ENCODE measurements at places on chromosomes 4 and X.
A peak's percentile ranks its signal among the peaks of the same experiment; 100 is the strongest.

DNA sequence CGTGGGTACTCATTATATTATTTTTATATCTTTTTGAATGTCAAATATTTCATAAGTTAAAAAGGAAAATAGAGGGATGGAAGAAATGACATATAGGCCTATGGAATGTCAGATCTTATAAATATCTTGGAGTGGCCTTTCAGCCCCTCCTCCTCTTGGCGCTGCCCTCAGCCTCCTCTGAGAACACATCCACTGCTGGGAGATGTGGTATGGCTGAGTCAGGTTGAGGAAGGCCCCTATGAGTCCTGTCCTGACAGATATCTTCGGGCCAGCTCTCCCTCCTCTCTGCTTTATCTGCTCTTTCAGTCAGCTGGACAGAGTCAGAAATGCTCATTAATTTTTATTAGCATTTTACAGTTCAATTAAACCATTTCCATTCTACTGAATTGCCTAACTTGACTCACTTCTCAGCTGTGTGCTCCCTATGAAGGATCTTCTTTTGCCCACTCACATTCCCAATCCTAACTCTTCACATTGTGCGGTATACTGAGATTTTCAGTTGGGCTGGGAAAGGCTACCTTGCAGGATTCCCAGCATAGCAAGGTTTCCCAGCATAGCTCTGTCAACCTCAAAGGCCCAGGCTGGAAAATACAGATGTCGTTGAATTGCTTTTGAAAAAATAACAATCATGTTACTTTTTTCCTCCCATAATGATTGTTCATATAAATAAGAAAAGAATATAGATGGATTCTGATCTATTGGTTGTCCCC is 128.0 kb downstream of the ARHGEF9 start:
- DNase-seq, result no peak

GRCh38 chrX:38970074-38970473 is 168.8 kb downstream of the MID1IP1 start:
- no peak for DNase-seq

DNA sequence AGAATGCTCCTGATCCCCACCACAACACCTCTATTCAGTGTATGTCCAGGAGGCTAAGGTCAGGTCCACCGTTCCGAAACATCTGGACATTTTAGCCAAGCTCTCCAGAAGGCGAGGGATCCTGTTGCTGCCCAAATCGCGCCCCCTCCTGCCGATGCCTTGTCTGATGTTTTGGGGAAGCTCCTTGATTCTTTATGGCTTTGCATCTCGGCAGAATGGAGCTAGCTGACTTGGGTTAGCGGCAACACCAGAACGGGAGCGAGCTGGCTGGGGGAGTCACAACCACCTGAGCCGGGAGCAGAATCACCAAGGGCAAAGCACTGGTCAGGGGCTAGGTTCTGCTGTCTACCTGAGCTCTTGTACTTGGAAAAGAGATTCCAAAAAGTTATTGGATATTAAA is 6.6 kb upstream of the POU3F4 start:
- no peak for DNase-seq

DNA sequence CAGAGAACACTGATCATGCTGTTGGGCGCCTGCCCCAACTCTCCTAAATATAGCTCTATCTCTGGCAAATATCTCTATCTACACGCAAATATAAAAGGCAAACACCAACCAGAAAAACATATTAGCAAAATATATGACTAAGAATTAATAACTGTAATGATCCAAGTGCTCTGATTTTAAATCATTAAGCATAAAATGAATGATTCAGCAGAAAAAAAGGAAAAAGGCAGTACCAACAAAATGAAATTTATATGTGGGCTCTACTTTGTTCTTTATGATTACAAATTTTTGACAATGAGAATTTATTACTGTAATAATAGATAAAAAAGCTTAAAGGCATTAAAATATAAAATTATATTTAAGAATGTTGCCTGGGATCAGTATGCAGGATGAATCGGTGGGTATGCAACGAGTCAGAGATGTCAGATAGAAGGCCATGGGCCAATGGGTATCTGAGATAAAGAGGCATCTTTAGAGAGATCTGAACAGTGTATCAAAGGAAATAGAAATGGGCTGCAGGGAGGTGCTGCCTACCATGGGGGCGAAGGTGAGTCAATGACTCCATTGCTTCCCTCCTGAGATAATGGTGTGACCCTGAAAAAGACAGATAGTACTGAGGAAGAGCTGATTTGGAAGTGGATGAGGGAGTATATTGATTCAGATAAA is 234.8 kb downstream of the SCFD2 start:
- DNase-seq, result no peak

DNA sequence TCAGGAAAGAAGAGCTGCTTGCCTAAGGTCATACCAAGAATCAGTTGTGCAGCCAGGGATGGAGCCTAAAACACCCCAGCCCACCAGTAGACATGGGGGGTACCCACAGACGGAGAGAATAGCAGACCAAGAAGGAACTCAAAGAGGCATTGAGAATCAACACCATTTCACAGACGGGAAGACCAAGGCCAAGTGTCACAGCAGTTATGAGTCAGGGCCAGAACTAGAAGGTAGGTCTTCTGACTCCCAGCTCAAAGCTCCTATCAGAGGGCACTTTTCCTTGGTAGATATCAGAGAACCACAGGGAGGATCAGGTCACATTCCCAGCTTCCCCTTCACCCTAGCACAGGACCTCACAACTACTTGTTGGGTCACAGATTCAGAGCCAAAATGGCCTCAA is 14.5 kb downstream of the OTUD5 start:
- DNase-seq, result no peak

DNA sequence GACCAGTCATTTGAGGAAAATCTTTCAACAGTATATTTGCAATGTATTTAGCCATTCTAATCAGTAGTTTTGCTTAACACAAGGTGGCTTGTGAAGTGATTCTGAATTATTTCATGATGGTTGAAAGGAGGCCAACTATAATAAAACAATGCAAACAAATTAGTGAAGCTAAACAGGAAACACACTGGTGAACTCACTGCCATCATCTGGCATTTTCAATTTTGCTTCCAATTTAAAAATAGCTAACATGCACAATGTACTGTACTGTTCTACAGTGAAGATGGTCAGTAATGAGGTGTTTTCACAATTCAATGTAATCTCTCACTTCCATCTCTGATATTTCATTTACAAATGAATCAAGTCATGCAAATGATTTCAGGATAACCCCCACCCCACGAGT is 31.1 kb downstream of the PGRMC2 start:
- DNase-seq, result no peak

DNA sequence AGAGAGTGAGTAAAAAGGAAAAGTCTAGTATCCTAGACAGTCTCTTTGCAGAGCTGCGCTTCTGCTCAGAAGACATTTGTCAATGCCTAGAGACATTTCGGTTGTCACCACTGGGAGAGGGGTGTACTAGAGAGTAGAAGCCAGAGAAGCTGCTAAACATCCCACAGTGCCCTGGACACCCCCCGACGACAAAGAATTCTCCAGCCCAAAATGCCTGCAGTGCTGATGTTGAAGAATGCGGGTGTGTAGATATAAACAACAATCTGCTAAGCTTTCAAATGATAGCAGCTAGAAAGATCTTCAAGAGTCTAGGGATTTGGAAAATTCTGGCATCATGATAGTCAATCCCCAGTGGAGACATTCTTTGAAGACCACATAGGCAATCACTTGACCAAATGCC is 90.1 kb downstream of the PALLD start:
- no peak for DNase-seq

- peak; percentile 36 for DNase-seq
Observed at GRCh38 chr4:26197018-26197779, 123.6 kb upstream of the RBPJ start.

DNA sequence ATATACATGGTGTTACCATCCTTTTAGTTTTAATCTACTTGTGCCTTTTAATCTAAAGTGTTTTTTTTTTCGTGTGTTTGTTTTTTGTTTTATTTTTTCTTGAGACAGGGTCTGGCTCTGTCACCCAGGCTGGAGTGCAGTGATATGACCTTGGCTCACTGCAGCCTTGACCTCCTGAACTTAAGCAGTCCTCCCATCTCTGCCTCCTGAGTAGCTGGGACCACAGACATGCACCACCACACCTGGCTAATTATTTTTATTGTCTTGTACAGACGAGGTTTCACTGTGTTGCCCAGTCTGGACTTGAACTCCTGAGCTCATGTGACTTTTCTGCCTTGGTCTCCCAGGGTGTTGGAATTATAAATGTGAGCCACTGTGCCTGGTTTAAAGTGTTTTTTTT is 33.1 kb downstream of the BMP2K start:
- no peak for DNase-seq

DNA sequence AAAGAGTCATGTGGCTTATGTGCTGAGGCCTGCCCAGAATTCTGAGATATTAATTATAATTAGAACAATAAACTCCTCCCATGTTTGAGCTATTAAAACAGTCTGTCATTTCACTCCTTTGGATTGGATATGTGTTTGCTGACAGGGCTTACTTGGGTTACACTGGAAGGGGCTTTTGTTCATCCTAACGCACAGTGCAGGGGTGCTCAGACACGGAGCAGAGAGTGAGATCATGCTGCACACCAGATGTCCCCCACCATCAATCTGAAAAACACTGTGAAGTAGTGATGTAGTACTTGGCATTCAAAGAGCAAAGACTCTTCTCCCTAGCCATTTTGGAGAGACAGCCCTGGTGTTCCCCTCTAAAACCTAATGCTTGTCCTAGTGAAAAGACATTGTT is 24.1 kb upstream of the SMIM10L2A start:
- DNase-seq, result no peak

- no peak for DNase-seq
Observed at GRCh38 chr4:65167719-65168118, 502.6 kb downstream of the EPHA5 start.

- no peak for DNase-seq
Observed at GRCh38 chr4:114085611-114086345, 106.3 kb upstream of the ARSJ start.

GRCh38 chrX:10159145-10159468 is 2.3 kb downstream of the CLCN4 start:
- DNase-seq, result no peak

DNA sequence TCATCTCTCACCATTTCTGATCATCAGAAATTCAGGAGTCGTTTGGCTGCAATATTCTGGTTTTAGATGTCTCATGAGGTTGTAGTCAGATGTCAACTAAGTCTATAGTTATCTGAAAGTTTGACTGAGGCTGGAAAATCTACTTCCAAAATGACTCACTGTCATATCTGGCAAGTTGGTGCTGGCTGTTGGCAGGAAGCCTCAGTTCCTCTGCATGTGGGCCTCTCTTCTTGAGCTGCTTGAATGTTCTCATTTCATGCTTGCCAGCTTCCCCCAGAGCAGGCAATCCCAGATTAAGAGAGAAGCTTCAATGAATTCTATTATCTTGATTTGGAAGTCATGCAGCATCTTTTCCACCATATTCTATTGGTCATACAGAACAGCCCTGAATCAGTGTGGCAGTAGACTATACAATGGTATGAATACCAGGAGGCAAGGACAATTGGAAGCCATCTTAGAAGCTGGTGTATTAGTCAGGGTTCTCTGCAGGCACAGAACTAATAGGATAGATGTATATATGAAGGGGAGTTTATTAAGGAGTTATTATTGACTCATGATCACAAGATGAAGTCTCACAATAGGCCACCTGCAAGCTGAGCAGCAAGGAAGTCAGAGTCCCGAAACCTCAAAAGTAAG is 46.8 kb upstream of the ELF2 start:
- no peak for DNase-seq

- no peak for DNase-seq
Observed at GRCh38 chrX:69137371-69138117, 27.7 kb downstream of the PJA1 start.

GRCh38 chrX:38973322-38973721 is 172.1 kb downstream of the MID1IP1 start:
- no peak for DNase-seq

DNA sequence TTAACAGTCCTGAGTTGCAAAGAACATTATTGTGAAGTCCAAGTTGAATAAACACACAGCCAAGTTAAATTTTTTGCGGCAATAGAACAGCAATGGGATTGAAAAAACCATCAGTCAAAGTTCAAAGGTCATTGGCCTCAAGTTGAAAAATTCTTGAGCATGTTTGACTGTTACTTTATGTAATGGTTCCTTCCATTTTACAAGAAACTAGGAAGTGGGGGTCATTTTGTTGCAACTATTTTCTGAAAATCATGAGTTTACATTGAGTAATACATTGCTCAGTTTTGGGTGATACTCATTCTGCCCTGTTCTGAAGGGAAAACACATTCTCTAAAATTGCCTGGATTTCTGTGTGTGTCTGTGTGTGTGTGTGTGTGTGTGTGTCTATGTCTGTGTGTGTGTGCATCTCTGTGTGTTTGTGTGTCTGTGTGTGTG is 5.2 kb upstream of the IRF2 start:
- DNase-seq, result no peak

GRCh38 chr4:32042486-32043247 is 1322.5 kb downstream of the PCDH7 start:
- DNase-seq, result no peak

- no peak for DNase-seq
Observed at GRCh38 chrX:118115953-118116712, 477 bp downstream of the KLHL13 start.

GRCh38 chr4:151753056-151753455 is 7.8 kb downstream of the GATB start:
- DNase-seq, result no peak

GRCh38 chr4:107330916-107331315 is 294.8 kb upstream of the DKK2 start:
- no peak for DNase-seq

- no peak for DNase-seq
Observed at GRCh38 chr4:147760695-147761094, 28.8 kb downstream of the ARHGAP10 start.
